ENCODE measurements at places on chromosomes 2 and 18.
A peak's percentile ranks its signal among the peaks of the same experiment; 100 is the strongest.

DNA sequence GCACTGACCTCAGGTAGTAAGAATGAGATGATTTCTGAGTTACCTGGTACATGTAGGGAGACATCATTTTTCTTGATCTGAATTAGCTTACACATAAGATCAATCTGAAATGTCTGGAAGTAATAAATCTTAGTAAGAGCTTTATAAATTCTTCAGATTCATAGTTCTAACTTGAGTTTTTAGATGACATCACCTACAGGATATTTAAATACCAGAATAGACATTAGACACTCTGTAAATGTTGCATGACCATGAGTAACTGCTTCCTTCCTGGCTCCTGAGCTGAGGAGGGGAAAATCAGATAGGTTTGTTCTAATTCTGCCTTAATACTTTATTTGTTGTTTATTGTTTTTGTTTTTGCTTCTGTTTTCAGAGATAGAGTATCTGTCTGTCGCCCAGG is 181.8 kb downstream of the PHLPP1 start:
- no peak for DNase-seq

GRCh38 chr2:30252723-30253701 is 21.7 kb downstream of the LBH start:
- peak; percentile 67 for DNase-seq

DNA sequence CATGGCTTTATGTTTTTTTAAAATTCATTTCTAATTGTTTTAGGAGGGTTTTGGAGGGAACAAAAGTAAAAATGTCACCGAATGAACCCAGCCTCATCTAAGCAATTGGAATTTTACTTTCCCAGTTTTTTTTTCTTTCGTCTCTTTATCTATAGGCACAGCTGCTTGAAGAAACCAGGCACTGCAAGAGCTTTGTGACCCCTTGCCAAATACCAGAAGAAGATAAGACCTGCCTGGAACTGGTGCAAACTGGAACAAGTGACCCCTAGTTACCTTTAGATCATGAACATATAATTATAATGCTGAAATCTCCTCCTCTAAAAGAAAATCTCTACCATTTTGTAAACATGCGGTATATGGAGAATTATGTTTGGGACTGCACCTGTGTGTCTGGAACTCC is 100.9 kb downstream of the TSN start:
- DNase-seq, result no peak

DNA sequence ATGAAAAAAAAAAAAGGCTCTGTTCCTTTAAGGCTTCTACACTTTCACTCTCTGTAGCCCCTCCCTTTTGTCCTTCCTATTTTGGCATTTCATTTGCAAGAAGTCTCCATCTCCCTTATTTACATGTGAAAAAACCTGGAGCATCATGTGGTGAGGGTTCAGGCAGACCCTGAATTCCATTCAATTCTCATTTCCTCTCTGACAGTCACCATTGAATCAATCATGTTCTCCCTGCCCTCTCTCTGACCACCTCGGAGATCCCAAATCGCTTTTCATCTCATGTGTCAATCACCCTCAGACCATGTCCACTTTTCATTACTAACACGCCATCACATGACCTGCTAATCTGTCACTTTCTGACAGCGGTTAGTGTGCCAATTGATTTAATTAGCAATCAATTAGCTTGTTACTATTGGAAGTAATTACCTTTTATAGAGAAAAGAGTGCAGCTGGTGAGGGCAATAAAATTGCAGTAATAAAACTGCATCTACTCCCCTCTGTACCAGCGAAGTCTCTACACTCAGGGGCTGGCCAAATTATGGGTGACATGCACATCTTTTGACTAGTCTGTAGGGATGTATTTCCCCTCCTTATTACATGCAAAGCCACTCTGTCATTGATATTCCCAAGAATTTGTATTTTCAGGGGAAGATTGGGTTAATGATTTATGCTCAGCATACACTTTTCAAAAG is 317.4 kb downstream of the EN1 start:
- DNase-seq, result no peak
